Left colon (tissue), 2 donors: ENCODE measurements at places on chromosomes 2 and 18. TPM values are rescaled to one million over a fixed set of nuclear protein-coding genes. Genes with fewer than 3 reads are reported as not detected.

DNA sequence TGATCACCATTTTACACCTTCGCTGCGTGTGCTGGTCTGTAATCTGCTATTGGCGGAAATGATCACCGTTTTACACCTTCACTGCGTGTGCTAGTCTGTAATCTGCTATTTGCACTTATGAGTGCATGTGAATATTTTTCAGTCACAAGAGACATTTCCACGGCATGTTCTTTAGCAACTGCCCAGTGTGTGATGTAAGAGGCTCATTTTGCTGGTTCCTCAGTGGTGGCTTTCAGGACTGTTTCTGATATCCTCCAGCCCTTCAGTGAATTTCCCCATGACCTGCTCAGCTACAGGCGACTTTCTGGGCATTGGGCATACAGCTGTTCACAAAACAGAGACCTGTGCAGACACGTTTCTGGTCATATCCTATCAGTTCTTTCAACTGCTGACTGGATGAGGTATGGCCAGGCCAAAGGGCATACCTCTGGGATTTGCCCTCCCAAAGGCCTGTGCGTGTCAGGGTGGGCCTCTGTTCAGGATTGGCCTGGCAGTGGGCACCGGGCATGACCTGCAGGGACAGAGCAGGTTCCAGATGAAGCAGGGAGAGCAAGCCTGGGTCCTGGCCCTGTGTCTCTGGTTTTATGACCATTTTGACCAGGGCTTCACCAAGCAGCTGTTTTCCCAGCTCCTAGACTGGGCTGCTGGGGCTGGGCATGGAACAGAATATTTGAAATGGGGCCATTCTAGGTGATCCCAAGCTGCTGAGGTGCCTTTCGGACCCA, 521 bp upstream of the PROM2 start:
- DNase-seq, result no peak

- no peak for DNase-seq
These were observed 1.9 kb downstream of the IL36G start for GRCh38 chr2:112979731-112980130.

GRCh38 chr18:5395860-5396448, 100.4 kb upstream of the ZBTB14 start:
- DNase-seq, result no peak

DNA sequence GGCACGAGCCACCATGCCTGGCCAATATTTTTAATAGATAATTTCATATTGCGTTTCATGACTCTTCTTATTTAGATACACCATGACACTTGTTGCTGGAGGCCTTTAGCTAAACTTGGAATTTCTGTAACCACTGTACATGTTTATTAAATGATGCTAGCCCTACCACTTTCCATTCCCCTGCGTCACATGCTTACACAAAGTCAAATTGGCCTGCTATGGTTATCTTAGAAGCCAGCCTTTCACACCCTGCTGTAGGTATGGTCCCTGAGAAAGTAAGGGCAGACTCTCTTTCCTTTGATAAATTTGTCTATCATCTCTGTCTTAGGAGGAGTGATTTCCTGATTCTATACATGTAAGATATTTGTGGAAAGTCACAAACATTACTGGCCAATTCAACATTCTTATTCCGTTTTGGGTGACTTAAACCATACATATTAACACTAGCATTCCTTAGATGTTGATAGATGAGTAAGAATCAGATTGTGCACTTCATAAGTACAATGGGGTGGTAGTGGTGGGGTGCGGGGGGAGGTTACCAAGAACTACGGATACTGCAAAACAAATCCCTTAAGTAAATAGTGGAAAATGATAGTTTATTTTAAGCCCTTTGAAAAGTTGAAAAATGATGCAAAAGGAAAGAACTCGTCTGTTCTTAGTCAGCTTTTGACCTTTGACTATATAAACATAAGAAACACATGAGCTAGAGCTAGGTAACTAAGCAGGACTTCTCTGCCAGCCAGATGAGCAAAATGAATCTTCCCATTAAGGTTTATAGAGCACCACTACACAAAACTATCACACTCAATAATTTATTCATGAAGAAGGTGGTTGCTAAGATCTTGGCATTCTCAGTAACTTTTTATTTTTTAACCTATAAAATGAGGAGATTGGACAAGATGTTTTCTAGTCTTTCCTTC, 7.9 kb upstream of the NDUFV2 start:
- DNase-seq, result no peak

DNA sequence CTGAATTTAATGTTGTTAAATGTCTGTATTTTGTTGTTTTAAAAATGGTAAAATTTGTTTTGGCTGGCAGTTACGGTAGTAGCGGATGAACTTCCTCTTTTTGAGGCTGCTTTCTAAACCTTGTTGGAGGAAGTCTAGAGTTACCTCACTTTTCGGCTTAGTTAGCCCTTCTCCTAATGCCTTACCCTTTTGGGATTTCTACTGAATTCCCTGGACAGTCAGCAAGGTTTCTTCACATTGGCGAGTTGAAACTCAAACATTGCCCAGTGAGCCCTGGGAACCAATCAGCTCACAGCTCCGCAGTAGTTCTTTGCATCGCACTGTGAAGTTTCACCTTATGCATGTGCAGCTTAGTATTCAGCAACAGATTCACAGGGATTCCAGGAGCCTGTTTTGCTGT, 55.2 kb downstream of the TMEM247 start:
- no peak for DNase-seq

- DNase-seq, result no peak
These were observed 9.9 kb upstream of the WNT6 start for GRCh38 chr2:218849721-218850120.

DNA sequence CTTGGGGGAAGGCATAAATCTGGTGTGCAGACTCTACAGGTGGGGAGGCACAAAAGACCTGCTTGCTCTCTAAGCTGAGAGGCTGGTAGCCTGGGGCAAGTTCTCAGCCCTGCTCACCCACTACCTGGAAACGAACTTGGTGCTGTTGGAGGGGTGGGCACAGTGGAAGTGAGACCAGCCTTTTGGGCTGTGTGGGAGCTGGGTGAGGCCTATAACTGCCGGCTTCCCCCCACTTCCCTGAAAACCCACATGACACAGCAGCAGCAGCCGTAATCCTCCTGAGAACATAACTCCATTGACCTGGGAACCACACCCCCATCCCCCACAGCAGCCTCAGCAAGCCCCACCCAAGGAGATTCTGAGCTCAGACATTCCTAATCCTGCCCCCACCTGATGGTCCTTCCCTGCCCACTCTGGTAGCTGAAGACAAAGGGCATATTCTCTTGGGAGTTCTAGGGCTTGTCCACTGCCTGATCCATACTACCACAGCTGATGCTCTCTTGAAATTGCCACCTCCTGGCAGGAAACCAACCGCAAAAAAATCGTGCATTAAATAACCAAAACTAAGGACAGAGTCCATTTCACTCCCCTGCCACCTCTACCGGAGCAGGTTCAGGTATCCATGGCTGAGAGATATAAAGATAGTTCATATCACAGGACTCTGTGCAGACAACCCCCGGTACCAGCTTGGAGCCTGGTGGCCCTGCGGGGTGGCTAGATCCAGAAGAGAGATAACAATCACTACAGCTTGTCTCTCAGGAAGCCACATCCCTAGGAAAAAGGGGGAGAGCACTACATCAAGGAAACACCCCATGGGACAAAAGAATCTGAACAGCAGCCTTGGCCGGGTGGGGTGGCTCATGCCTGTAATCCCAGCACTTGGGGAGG, 178.1 kb downstream of the NDUFA10 start:
- DNase-seq, result no peak

The ZDBF2 gene
- total RNA-seq, result 3.2 TPM

The CNDP1 gene
- not detected for total RNA-seq

The PROKR1 gene
- 0.09 TPM for total RNA-seq

The TMEM247 gene
- not detected for total RNA-seq
